ENCODE measurements at places on chromosomes 1 and 21.

GRCh38 chr21:26900980-26901379, 55.8 kb upstream of the ADAMTS1 start:
- no peak for DNase-seq

DNA sequence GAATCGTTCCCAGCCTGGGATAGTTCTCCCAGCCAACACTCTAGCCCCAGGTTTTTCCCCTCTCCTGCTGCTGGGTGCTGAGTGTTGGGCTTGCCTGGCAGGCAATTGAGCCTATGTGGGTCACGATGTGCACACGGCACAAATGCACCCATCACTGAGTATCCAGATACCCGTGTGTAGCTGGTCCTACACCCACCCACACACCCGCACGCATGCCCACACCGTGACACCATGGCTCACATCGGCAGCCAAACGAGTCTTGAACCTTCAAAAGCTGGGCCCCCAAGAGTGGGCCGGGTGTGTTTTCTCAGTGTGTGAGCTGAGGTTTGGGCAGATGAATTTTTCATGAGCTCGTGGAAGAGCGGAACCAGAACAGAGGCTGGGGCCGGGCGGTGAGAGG, 188.5 kb downstream of the GRIK3 start:
- DNase-seq = no peak

GRCh38 chr1:66374561-66375111, 159.3 kb upstream of the SGIP1 start:
- no peak for DNase-seq

GRCh38 chr1:58881471-58881994, 97.7 kb upstream of the JUN start:
- no peak for DNase-seq

- no peak for DNase-seq
Measured at GRCh38 chr1:160522622-160523345, at the start of gene SLAMF6. Gene SLAMF6, minus strand, starts transcription at chr1:160523255. Its CDS starts 63 bp downstream, at chr1:160523192.

GRCh38 chr1:28156821-28157220, 19.7 kb downstream of the PTAFR start:
- no peak for DNase-seq

DNA sequence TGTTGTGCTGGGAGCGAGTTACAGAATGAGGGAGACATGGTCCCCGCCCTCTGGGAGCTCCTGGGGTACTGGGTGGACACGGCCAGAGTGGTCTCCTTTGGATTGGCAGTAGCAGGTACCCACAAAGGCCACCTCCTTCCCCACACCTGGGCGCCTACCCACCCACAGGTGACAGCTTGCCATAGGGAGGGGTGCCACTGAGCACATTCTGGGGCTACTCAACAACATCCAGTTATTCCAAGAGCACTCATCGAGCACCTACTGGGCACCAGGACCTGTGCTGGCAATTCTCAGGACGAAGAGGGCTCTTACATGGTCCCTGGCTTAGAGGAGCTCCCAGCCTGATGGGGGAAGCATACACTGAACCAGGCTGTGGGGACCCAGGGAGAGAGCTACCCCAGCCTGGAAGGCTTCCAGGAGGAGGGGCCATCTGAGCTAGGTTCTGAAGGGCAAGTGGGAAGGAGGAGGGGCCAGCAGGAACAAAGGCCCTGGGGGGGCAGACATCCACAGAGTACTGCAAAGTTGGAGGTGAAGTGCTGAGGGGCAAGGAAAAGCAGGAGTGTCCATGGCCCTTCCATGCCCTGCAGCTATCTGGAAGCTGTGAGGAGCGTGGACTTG, 22.0 kb downstream of the MRPL37 start:
- no peak for DNase-seq

DNA sequence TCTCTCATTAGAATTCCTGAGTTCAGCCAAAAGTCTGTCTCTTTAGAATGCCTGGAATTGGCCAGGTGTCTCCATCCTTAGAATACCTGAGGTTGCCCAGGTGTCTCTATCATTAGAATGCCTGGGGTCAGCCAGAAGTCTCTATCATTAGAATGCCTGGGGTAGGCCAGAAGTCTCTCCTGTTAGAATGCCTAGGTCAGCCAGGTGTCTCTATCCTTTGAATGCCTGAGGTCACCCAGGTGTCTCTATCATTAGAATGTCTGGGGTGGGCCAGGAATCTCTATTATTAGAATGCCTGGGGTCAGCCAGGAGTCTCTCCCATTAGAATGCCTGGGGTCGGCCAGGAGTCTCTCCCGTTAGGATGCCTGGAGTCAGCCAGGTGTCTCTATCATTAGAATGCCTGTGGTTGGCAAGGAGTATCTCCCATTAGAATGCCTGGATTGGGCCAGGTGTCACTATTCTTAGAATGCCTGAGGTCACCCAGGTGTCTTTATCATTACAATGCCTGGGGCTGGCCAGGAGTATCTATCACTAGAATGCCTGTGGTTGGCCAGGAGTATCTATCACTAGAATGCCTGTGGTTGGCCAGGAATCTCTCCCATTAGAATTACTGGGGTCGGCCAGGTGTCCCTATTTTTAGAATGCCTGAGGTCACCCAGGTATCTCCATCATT, 43.0 kb downstream of the RNF187 start:
- DNase-seq = no peak

DNA sequence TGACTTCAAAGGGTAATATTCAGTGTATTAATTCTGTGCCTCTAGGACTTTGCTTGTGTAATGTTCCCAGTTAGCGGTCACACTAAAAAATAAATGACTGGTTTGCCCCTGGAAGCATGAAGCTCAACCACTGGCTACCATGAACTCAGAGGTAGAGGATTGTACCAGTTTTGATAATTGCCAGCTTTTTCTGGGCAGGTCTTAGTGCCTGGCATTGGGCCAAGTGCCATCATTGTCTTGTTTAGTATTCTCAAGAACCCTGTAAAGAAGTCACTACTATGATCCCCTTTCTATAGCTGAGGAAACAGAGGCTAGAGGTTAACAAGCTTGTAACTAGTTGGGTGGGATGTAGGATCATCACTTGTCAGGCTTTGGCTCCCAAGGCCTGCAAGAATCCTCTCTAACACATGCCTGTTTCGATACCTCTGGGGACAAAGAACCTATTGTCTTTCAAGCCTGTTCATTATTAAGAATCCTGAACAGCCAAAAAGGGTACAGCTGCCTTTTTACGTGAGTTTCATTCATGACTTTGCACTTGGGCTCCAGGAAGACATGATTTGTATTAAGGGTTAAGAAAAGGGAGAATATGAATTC, 121.9 kb upstream of the JUN start:
- no peak for DNase-seq

DNA sequence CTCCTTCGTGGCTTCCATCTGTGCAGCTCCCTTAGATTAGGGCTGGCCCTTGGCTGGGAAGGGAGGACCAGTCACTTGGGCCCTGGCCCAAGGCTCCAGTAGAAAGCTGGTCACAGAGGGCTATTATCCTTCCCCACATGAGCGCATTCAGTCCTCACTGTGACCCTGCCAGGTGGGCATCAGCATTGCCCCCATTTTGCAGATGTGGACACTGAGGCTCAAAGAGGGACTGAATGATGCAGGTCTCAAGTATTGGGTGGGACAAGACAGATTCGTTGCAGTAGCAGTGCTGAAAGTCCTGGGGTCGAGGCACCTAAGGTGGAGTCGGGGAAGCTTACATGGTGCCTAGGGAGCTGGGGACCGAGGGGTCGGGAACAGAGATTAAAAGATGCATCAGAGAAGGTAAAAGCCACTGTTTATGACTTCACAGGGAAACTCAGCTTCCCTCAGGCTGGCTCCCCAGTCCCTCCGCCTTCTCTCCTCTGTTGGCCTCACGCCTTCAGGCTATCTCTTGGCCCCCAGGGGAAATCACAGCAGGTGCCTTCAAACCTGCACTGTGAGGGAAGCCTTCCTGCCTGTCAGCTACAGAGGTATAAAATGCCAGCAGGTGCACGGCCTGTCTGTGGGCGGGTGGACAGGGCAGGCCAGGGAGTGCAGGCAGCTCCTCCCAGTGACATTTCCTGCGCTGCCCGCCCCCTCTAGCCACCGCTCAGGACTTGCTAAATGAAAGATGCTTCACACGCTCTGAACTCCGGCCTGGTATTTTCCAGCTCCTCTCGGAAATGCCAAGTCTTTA, 178.4 kb downstream of the GRIK3 start:
- no peak for DNase-seq

DNA sequence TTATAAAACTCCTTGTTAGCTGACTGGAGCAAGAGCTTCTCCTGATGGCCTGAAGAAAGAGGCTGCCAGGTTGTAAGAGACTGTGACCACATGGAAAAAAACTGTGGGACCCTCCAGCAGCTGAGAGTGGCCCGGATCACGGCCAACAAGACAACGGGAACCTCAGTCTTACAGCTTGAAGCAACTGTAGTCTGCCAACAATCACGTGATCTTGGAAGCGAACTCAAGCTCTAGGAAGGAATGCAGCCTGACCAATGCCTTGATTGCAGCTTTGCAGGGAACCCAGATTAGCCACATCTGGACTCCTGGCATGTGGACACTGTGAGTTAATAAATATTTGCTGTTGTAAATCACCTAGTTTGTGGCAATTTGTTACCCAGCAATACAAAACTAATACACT, 442.6 kb upstream of the PRMT6 start:
- DNase-seq = no peak

GRCh38 chr1:104084380-104084779, 334.7 kb downstream of the AMY1C start:
- DNase-seq = no peak

- no peak for DNase-seq
Measured at GRCh38 chr1:27299385-27300271, 22.3 kb upstream of the TMEM222 start.

GRCh38 chr1:60547821-60548220, 474.3 kb upstream of the C1orf87 start:
- DNase-seq = no peak

Measured in activated CD4-positive, alpha-beta T cell treated with anti-CD3 and anti-CD28 coated beads, Interleukin-2, amount 50 U/mL, for 24 hours (primary cell).